NCI-H146 (cell line): ENCODE measurements at places on chromosomes 7 and 10.

DNA sequence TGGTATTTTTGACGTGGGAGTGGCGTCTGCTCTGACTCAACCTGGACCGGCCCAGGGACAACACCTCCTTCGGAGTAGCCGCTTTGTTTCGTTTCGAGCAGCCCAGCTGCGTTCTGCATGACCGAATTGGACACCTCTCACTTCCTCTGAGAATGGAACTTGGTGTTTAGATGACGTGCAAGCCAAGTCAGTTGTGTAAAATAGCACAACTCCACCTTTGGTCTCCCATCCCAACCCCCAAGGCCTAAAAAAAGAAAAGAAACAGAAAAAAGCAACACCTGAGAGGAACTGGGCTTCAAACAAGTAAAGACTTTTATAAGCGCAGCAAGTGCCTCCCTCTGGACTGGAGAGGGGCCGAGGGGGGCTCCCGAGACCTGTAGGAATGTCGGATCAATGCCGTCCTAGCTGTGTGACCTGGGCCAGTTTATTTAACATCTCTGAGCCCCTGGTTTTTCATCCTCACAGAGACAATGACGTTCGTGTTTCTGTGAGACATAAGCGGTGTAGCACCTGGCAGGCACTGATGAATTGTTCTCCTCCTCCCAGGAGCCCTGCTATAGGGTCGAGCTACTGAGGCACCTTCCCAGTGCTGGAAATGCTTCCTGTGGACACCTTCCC, 52.0 kb upstream of the SMNDC1 start:
- DNase-seq: no peak

DNA sequence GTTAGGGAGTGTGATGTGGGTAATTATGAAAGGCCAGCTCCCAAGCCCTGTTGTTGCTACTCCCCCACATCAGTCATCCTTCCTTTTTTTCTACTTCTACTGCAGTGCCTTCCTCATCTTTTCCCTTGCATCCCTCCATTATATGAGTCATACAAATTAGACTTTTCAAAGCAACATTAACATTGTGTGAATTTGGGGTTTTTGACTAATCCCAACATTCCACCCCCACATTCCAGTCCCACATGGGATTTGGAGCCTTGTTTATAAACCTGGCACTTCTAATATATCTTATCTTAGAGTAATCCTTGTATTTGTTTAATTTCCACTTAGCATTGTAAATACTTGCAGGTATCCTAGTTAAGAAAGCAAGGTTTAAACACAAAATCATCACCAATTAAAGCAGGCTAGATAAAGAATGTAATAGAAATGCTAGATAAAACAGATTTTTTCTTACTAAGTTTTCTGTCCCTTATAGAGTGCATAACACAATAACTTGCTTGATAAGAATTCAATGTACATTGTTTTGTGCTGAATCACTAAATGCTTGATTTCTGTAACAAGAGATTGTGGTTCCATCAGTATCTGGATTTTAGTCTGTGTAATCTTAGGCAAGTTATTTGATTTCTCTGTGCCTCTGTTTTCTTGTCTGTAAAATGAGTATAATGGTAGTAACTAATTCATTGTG, 165.8 kb downstream of the CFTR start:
- no peak for DNase-seq

DNA sequence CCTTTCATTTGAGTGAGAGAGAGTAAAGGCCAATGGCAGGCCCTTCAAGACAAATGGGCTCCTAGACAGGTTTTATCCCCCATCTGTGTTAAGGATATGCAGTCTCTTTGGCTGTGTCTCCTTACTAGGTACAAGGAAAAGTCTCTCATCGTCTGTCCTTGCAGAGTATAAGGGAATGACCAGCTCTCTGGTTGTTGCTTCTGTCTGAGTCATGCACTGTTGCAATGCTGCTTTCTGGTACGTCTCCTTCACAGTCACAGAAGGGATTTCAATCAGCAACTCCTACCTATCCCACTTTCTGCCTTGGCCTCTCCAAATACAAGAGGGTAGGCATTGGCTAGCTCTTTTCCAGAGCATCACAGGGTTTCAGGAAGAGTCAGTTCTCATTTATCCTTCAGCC, 48.1 kb downstream of the CTTNBP2 start:
- DNase-seq: no peak

GRCh38 chr10:112774210-112774609, 175.8 kb upstream of the TCF7L2 start:
- no peak for DNase-seq

GRCh38 chr7:19351341-19352304, 206.4 kb upstream of the FERD3L start:
- no peak for DNase-seq

DNA sequence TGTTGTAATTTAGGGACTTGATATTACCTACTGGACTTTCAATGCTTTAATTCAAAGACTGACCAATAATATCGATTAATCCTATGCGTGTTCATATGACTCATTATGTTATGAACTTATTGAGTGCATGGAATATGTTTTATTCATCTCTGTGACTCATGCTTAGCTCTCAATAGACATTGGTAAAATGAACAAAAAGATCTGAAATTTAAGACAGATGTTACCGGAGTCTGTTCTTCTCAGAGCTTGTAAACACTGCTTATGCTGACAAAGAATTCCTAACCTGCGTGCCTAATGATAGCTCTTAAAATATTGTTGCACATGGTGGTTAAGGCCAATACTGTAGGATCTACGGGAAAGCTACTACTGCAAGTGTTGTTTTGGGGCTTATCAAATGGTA, 131.5 kb upstream of the ACBD5 start:
- no peak for DNase-seq

DNA sequence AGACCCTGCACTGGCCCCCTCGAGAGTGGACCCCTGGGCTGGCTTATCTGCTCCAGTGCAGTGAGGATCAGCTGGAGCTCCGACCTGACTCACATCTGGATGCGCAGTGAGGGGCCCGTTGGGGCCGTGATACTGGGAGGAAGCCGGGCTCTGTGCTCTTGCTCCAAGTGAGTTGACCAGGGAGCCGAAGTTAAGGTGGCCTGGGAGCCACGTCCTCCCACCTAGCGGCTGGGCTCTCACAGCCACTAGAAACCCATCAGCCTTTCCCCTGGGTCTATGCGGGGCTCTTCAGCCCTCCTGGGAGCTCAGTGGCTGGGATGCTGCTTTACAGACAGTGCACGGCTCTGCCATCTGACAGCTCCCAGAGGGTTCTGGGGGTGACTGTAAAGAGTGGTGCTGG, 9.1 kb downstream of the ALKBH4 start:
- no peak for DNase-seq

DNA sequence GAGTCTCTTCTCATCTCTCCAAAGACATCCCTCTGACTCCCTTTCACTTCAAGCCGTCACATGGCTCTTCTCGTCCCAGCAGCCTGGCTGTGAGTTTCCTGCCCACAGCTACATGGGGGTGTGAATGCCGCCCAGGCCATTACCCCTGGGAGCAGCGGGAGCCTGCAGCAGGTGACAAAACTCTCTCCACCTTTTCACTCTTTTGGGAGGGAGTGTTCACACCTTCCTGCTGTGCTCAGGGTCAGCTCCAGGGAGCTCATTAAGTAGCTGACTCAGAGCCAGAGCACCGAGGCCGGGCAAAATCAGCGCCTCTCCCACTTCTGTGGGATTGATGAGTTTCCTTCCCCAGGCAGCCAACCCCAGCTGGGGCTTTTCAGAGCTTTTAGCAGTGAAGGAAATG, 271.3 kb downstream of the TYW1 start:
- peak; percentile 88 for DNase-seq

- DNase-seq: no peak
Measured at GRCh38 chr10:88534072-88534665, 48.9 kb downstream of the RNLS start.

DNA sequence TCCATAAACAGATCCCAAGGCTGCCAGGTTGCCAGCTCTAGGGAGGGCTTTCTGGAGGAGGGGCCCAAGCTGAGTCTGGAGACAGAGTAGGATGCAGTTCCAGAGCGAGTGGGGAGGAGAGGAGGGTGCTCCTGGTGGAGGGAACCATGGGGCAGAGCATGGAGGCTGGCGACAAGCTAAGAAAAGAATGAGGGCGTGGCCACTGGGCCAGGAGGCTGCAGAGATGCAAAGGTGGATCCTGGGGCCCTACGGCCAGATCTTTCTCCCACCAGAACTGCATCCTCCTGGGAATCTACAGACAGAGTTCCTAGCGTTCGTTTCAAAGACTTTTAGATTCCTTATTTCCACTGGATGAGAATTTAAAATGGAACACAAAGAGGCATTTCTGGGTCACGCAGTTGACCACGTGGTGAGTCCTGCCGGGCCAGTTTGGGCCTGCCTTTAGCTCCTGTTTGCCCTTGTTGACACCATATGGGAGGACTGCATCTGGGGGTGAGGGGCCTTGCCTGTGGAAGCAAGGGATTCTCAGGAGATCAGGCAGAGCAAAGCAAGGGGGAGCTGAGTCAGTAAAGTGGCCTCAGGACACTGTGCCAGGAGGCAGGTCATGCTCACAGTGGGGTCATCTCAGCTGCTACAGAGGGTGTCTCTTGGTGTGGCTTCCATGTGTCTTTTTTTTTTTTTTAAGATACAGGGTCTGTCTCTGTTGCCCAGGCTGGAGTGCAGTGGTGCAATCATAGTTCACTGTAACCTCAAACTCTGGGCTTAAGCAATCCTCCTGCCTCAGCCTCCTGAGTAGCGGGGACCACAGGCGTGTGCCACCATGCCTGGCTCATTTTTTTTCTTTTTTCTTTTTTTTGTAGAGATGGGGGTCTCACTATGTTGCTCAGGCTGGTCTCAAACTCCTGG, 137.8 kb downstream of the SH3PXD2A start:
- no peak for DNase-seq

DNA sequence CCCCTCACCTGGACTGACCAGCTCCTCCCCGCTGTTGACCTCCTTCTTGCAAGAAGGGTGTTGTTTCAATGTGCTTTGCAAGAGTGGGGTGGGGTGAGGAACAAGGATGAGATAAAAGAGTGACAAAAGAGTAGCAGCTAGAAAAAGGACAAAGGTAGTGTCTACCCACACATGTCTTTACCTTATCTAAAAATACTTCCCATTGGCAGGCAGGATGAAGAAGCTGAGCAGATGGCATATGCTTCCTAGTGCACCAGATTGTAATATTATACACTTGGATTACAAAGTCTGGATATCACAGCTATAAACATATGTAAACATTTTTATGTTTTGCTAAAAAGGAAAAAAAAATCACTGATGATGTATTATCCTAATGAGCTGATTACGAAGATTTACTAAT, 34.5 kb downstream of the CHN2 start:
- DNase-seq: no peak

DNA sequence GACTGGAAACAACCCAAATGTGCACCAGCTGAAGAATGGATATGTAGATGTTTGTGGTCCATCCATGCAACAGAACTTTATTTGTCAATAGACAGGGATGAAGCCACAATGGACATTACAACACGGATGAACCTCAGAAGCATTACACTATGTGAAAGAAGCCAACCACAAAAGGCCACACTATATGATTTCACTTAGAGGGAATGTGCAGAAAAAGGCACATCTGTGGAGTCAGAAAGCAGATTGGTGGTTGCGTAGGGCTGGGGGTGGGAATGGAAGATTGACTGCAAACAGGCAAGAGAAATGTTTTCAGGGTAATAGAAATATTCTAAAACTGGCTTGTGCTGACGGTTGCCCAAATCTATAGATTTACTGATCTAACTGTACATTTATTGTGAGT, 34.3 kb upstream of the WASHC2A start:
- DNase-seq: no peak

- DNase-seq: no peak
Measured at GRCh38 chr7:44329081-44329480, 3.7 kb upstream of the CAMK2B start.

- peak; percentile 57 for DNase-seq
Measured at GRCh38 chr10:69237528-69238159, 17.5 kb downstream of the HKDC1 start.

DNA sequence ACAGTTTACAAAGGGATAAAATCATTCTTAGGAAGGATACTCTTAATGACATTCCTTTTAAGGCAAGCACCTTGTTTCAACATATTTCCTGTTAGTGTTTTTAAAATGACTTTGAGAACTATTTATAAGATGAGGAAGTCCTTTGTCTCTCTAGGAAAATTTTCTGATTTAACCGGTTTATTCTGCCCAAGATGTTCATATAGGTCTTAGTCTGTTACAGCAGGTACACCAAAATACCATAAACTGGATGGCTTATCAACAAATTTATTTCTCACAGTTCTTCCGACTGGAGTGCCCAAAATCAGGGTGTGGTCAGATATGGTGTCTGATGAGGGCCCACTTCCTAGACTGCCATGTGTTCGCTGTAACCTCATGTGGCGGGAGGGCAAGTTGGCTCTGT, 77.9 kb downstream of the GSAP start:
- no peak for DNase-seq

DNA sequence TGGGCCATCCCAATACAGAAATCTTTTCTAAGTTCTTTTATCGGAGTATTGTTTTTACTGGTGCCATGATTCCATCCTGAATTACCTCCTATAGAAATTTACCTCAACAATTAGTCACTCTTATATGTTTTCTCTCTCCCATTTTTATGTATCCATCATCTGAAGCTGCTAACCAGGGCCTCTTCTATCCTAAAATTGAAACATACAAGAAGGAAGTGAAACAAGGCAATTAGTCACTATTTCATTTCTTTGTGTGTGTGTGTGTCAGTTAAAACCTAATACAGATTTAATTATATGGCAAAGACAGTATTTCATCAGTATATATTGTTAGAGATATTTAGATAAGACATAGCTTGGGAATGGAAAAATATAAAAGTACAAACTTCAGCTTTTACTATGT, 148.4 kb upstream of the AHR start:
- no peak for DNase-seq

- DNase-seq: peak; percentile 32
Measured at GRCh38 chr10:49109669-49110340, 5.5 kb downstream of the VSTM4 start.

- DNase-seq: no peak
Measured at GRCh38 chr10:47332946-47333345, 10.7 kb downstream of the GDF2 start.

GRCh38 chr7:92684274-92684673, 94.1 kb upstream of the FAM133B start:
- DNase-seq: no peak

- DNase-seq: no peak
Measured at GRCh38 chr10:18664841-18665478, 5.7 kb downstream of the ARL5B start.

DNA sequence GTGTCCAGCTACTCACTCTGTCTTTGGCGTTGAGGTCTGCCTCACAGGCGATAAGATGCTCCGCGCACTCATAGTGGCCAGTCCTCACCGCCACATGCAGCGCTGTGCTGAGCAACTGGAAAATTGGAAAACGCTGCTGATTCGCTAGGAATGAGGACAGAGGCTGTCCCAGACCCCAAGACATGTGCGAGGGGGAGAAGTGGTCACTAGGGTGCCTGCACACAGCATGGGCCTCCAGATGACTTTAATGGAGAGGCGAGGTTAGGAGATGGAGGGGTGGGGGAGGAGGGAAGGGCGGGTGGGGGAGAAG, 5.2 kb downstream of the ANKRD1 start:
- no peak for DNase-seq

- no peak for DNase-seq
Measured at GRCh38 chr10:47402641-47403301, 18.7 kb upstream of the ZNF488 start.
